Frontal cortex (tissue), 4 donors: ENCODE measurements at places on chromosomes 7 and 10. TPM values are rescaled to one million over a fixed set of nuclear protein-coding genes. Genes with fewer than 3 reads are reported as not detected.

The ASZ1 gene
- total RNA-seq: not detected

The IGF2BP3 gene
- 81.5 TPM for total RNA-seq

The WIPF3 gene
- 4.1 TPM for total RNA-seq

The TUBB8 gene
- total RNA-seq: not detected

The SLC13A1 gene
- not detected for total RNA-seq

The AKR1C4 gene
- not detected for total RNA-seq

The MKX gene
- total RNA-seq: 1.6 TPM

The PPIF gene
- total RNA-seq: 5.7 TPM

The SEMA3C gene
- 307 TPM for total RNA-seq

The USP6NL gene
- 35.1 TPM for total RNA-seq

The HOXA6 gene
- not detected for total RNA-seq

The GPR15LG gene
- not detected for total RNA-seq

The HTR5A gene
- 2.9 TPM for total RNA-seq

The ZWINT gene
- 5.7 TPM for total RNA-seq

The TFR2 gene
- 2.9 TPM for total RNA-seq

The CNOT4 gene
- total RNA-seq: 21.6 TPM

The ATXN7L1 gene
- total RNA-seq: 7.7 TPM

DNA sequence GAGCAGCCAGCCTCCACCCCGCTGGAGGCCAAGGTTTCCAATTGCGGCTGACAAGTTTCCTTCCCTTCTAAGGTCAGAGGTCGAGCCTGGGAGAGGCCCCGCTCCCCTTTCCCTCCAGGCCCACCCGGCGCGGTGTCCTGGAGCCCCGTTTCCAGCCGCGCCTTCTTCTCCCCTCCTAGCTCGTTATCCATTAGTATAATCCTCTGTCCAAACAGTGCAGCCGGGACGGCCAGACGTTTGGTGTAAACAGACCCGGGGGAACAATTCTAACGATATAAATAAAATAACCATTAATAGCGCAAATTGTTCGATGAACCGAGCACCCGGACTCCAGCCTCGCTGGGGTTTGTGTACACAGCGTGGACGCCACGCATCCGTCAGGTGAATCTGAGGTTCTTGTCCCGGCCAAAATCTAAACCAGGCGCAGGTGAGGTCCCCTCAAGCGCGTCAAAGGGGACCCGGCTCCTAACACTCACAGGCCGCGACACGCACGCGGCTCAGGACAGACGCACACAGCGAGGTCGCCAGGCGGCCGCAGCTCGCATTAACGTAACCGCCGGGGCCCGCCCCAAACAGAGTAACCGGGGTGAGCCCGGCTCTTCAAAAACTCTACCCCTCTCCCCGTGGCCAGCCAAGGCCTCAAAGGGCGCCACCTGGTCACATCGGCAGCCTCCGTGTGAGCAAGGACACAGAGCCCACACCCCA is 10.8 kb upstream of the NKX2-3 start:
- no peak for DNase-seq

DNA sequence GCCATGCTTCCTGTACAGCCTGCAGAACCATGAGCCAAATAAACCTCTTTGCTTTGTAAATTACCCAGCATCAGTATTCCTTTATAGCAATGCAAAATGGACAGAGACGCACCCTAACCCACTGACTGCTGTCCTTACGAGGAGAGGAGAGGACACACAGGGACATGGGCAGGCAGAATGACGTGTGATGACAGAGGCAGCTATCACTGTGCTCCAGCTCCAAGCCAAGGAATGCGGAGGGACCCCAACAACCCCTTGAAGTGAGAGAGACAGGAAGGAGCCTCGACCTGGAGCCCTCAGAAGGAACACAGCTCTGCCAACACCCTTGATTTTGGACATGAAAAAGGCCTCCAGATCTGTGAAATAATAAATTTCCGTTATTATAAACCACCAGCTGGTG is 46.6 kb upstream of the EBF3 start:
- no peak for DNase-seq

DNA sequence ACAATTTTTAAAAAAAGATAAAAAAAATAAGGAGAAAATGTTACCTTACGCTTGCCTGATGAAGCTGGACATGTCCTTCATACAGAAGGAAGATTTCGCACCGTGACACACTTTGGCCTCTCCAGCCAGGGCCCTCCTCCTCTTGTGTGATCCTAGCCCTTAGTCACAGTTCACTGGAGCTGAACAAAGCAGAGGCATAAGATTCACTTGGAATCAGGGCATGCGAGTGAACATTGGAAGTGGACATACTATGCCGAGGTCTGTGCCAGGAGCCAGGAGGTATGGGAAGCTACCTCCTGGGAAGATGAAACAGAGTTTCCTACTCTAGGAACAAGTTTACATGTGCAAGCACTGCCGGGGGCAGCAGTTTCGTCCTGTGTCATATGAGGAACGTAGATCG is 91.5 kb downstream of the XPNPEP1 start:
- no peak for DNase-seq

DNA sequence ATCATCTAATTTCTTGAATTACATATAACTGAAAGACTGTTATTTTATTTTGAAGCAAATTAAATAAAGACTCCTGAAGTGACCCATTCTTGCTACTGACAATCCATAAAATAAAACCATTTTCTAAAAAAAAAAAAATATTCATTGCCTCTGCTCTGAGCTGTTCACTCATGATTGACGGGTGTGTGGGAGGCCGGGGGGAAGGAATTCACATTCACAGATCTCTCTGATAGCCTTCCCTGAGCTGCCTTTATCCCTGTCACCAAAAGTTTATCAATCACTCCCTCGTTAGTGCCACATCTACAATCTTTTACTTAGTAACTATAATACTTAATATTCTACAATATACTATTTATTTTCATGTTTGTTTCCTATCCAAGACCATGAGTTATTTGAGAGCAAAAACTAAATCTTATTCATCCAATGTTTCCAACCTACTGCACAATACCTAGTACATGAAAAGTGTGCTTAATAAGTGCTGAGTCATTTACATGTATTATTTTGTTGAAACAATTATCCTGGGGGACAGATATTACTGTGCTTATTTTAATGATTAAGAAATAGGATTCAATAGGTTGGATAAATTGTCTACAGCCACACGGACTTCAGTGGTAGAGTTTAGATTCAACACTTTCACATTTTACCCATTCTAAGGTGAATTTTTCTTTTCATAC is 618.7 kb downstream of the PHTF2 start:
- no peak for DNase-seq

GRCh38 chr10:59907918-59908807 is 1.8 kb upstream of the CCDC6 start:
- DNase-seq: no peak

DNA sequence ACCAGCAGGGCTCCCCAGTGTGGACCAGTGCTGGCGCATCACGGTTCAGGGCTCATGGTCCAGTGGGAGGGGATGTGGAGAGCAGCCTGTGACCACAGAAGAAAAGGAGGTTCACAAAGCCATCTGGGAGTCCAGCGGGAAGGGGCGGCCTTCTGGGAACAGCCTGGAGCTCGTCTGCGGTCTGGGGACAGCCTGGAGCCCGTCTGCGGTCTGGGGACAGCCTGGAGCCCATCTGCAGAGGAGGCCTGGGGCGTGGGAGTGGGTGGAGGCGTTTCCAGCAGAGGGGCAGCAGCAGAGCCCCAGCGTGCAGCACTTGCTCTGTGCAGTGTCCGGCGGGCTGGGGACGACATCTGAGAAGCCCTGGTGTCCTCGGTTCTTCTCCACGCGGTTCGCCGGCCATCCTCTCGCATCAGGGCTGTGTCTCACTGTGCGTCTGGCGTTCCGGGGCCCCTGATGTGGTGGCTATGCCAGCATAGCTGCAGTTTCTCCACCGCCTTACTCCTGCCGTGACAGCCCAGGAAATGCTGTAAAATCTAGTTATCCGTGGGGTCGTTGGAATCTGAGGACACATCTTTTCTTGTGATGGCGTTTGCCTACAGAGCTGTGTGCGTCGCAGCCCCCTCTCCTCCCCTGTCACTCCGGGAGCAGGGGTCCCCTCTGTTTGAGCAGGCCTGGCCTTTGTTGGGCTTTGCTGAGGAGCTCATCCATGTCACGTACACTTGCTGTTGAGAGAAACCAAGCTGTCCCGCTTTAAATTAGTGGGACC is 104.6 kb downstream of the INPP5A start:
- no peak for DNase-seq

DNA sequence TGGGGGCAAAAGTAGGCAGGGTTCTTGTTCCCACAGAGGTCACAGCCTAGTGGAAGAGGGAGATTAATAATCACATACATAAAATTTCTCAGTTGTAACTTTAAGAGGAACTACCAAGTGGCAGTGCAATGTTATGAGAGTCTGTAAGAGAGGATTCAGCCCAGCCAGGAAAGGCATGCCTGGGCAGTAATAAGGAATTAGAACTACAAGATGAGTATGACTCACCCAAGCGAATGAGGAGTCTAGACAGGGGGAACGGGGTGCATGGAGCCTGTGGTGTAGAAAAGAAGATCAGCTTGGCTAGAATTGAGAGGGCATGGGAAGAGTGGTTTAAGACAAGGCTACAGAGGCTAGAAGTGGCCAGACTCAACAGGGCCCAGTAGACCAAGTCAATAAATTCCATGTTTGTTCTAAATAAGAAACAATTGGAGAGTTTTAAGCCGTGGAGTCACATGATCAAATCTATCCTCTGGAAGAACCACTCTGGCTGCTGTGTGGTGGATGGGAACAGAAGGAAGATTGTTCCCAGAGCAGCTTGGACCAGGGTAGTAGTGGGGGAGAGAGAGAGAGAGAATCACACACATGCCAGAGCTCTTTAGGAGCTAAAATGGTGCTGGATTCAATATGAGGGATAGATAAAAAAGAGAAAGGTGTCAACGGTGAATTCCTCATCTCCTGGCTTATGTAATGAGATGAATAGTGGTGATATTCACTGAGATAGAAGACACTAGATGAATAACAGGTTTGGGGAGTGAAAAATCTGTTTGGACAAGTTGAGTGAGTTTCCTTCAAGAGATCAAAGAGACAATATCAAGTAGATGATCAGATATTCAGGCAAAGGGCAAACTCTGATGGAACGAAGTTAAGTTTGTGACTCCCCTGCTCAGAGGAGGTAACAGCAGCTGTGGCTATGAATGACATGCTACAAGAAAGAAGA is 265.1 kb downstream of the FGFR2 start:
- no peak for DNase-seq

GRCh38 chr7:7696458-7697119 is 21.8 kb downstream of the RPA3 start:
- DNase-seq: no peak

GRCh38 chr10:24467136-24467535 is 256.6 kb downstream of the ARHGAP21 start:
- DNase-seq: no peak

- DNase-seq: no peak
Measured at GRCh38 chr7:154977250-154977649, 25.7 kb downstream of the PAXIP1 start.

GRCh38 chr10:80163741-80164341 is 31.3 kb downstream of the PLAC9 start:
- DNase-seq: no peak

GRCh38 chr10:22723343-22723779 is 9.0 kb upstream of the PIP4K2A start:
- DNase-seq: no peak

- peak; percentile 51 for DNase-seq
Measured at GRCh38 chr10:133034092-133034491, 53.6 kb upstream of the ADGRA1 start.

DNA sequence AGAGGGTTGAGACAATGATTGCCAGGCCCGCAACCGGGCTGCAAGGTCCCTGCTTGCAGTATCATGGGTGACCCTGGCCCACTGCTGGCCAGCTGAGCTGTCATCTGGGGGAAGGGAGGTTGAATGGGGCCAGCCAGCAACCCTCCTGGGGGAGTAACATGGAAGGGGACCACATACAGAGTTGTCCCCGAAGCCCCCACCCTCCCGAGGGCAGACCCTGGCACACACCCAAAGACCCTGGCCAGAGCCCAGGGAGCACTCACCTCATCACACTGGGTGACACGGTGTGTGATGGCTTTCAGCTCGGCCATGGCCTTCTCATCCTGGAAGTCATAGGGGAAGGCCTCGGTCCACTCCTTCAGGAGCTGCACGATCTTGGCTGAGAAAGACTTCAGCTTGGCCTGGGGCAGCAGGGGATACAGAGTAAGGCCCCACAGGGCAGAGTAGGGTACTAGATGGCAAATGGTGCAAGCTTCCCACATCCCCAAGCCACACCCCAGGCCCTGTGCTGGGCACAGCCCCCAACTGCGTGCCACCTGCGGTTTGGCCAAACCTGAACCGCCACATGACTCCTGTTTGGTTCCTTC is 63.4 kb downstream of the CSGALNACT2 start:
- DNase-seq: peak; percentile 14

DNA sequence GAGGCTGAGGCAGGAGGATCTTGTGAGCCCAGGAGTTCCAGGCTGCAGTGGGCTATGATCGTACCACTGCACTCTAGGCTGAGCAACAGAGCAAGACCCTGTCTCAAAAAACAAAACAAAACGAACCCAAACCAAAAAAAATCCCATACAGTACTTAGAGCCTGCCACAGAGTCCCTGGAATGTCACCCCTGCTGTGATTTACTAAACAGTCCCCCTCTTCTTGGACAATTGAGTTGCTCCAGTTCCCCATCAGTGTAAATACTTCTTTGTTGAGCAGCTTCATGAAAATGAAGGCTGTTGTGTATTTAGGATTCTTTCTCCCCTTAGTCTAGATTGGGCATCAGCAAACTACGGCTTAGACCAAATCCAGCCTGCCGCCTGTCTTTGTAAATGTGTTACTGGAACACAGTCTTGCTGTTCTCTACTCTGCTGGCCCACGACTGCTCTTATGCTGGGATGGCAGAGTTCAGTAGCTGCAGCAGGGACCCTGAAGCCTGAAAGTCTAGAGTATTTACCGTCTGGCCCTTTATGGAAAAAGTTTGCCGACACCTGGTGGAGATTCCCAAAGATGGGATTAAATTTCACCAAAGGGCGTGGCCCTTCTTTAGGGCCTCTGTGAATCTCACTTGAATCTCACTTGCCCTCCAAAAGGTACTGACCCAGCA is 57.8 kb downstream of the PALD1 start:
- no peak for DNase-seq

GRCh38 chr10:35464825-35465456 is 128.6 kb downstream of the CCNY start:
- no peak for DNase-seq

DNA sequence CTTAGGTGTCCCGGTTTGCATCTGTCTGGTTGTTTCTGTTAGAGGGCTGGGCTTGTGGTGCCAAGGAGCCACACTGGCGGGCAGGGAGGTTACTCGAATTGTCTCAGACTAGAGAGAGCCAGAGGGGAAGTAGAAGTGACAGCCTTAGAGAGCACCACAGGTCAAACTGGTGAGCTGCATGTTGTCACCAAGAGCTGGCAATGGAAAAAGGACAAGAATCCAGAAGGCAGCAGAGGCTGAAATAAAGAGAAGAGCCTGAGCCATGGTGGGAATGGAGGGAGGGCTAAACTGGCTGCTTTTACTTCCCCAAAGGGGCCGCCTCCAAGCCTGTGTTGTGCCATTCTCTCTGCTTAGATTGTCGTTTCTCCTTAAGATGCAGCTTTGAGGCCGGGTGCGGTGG is 31.1 kb upstream of the RHBDD2 start:
- DNase-seq: no peak

- DNase-seq: no peak
Measured at GRCh38 chr10:124353896-124354295, 64.8 kb downstream of the OAT start.
